ENCODE measurements at places on chromosomes 5 and 9. TPM values are rescaled to one million over a fixed set of nuclear protein-coding genes. Genes with fewer than 3 reads are reported as not detected.

DNA sequence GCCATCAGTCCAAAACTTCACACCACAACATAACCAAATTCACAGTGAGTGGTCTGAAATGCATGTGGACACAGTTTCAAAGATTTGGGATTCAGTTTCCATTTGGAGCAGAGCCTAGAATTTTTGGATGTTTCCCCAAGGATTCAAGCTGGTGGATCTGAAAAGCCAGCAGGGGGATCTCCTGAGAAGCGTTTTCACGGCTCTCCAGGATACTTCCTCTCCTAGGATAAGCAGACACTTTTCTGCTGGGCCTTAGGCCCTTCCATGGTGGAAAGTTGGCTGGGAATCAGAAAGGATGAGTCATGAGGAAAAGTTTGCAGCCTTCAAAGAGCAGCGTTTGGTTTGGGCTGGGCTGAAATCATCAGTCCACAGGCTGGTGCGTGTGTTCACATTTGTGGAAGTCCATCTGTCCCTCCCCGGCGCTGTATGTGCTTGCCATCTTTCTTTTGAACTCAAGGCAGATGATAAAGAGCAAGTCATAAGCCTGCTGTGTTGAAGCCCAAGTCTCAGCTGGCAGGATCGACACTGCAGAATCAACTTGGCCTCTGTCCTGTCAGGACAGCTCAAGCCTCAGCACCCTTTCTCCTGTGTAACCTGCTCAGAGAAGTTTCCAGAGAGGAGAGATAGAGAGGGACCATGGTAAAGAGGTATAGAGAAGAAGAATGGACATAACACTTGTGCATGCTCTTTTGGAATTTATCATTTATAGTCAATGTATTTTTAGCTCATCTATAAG is 152.6 kb upstream of the MSX2 start:
- no peak for DNase-seq
- H3K4me1 ChIP-seq = no peaks in the 10 kb centered on the region
- no peak overlapping the region for H3K27ac ChIP-seq
- H3K36me3 ChIP-seq = no peaks in the 10 kb centered on the region
- H3K4me3 ChIP-seq = no peak overlapping the region

DNA sequence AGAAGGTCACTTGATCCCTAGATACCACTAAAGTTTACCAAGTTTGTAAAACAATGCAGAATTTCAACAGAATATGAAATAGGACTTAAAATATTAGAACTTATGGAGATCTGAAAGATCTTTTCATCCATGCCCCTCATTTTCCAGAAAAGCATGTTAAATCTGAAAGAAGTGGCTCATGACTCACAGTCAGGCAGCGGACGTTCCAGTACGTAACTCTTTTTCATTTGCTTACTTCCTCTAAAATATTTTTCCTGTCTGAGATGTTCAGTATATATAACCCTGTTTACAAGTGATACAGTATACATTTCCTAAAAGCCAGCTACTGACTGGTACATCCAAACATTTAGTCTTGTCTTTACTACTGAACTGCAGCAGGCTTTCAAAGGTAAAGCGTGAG is 22.3 kb downstream of the FBXW2 start:
- no peaks in the 10 kb centered on the region for H3K27me3 ChIP-seq
- no peak overlapping the region for H3K4me3 ChIP-seq
- no peaks in the 10 kb centered on the region for H3K4me1 ChIP-seq

DNA sequence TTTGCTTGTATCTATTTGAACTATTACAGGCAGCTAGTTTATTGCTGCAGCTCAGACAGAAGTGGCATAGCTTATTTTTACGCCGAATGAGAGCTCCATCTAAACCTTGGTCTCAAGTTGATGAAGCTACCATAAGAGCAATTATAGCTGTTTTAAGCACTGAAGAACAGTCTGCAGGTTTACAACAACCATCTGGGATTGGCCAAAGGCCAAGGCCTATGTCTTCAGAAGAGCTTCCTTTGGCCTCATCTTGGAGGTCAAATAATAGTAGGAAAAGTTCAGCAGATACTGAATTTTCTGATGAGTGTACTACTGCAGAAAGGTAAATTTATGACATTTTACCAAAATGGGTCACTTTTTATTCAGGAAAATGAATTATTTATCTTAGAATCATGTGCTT is 67.9 kb downstream of the YTHDC2 start:
- H3K4me3 ChIP-seq = no peak overlapping the region
- no peak overlapping the region for H3K27ac ChIP-seq

FLT4 gene
- 5.0 TPM for total RNA-seq

GRCh38 chr5:133635051-133635450 is 22.7 kb upstream of the FSTL4 start:
- DNase-seq = no peak
- no peaks in the 10 kb centered on the region for H3K27me3 ChIP-seq
- no peaks in the 10 kb centered on the region for H3K36me3 ChIP-seq
- H3K4me3 ChIP-seq = no peak overlapping the region
- H3K4me1 ChIP-seq = no peaks in the 10 kb centered on the region

BRD8 gene
- total RNA-seq = 79.4 TPM

PCDHB2 gene
- total RNA-seq = 1.4 TPM

NINJ1 gene
- 30.0 TPM for total RNA-seq

GRCh38 chr5:14270209-14270702 is 127.1 kb downstream of the TRIO start:
- no peak overlapping the region for H3K27ac ChIP-seq
- no peaks in the 10 kb centered on the region for H3K4me1 ChIP-seq
- no peak overlapping the region for H3K4me3 ChIP-seq
- no peak for DNase-seq
- no peaks in the 10 kb centered on the region for H3K27me3 ChIP-seq

DNA sequence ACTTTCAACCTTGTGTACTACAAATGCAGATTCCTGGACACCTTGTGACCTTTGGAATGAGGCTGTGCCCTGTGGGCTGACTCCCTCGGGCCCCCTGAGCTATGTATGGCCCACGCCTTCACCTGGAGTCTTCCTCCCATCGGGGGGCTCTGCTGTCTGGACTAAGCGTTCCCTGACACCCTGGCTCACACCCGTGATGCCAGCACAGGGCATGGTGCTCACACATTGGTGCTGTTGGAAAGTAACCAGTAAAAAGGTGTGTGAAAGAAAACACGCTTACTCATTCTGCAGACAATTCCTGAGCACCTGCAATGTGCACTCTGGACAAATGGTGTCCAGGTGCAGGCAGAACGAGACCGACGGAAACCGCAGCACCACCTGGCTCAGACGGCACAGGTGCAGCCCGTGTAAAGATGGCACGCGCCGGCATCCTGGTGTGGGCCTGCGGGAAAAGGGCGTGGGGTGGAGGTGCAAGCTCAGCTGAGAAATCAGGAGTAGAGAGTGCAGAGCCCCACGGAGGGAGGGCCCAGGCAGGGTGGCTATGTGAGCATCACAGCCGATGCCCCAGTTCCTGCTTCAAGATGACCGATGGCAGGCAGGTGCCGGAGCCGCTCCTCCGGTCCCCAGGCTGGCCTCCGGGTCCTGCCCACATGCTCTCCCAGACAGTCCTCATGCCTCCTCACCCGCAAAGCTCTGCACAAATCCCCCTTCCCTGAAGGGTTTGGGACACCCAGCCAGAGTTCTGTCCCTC is 11.0 kb downstream of the LPCAT1 start:
- DNase-seq = no peak
- H3K27ac ChIP-seq = no peak overlapping the region
- no peaks in the 10 kb centered on the region for H3K27me3 ChIP-seq

GRCh38 chr5:67361932-67362729 is 165.5 kb upstream of the CD180 start:
- no peaks in the 10 kb centered on the region for H3K36me3 ChIP-seq
- H3K27ac ChIP-seq = no peak overlapping the region
- H3K27me3 ChIP-seq = no peaks in the 10 kb centered on the region
- H3K4me1 ChIP-seq = no peaks in the 10 kb centered on the region
- DNase-seq = no peak
- no peak overlapping the region for H3K4me3 ChIP-seq

OR1B1 gene
- total RNA-seq = not detected

GRCh38 chr5:56060276-56061110 is 65.7 kb upstream of the IL6ST start:
- H3K27ac ChIP-seq = no peak overlapping the region
- H3K36me3 ChIP-seq = no peaks in the 10 kb centered on the region
- DNase-seq = no peak
- H3K27me3 ChIP-seq = no peaks in the 10 kb centered on the region
- H3K4me3 ChIP-seq = no peak overlapping the region

DNA sequence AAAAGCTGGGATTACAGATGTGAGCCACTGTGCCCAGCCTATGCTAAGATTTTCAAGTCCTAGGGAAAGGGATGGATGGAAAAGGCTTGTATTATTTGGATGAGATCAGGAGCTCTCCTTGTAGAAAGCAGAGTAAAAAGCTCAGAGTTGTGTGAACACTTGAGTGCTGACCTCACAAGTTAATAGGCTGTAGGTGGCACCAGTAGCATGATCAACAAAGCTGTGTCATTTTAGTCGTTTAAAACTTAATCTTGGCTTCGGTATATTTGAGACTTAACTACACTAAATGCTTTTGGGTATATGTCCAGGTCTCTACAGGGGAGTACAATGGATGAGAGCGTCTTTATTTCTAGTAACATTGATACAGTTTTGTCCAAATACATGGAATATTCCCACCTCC is 264.2 kb downstream of the TMEM38B start:
- no peaks in the 10 kb centered on the region for H3K36me3 ChIP-seq
- no peak overlapping the region for H3K4me3 ChIP-seq
- no peaks in the 10 kb centered on the region for H3K4me1 ChIP-seq
- DNase-seq = no peak
- no peaks in the 10 kb centered on the region for H3K27me3 ChIP-seq

DNA sequence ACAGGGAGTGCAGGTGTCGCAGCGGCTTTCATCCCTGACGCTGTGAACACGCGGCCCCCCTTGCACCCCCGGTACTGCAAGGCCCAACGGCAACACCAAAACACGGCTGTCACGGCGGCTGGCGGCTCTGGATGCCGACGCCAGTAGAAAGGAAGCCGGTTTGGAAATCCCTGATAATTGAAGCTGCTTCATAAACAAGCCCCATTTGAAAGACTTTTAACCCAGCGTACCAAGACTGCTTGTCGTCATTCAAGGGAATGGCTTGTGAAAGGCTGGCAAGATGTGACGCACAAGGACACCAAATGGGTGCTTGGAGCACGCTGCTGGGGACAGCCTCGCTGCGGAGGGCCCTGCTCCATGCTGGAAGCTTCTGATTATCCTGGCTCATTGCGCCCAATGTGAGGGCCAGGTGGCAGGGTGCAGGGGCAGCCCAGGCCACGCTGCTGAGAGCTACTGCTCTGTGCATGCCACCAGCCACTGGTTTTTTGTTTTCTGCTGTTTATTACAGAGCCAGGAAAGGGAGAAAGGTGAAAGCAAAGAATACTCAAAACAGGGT is 63.1 kb downstream of the GTF3C4 start:
- H3K4me3 ChIP-seq = no peak overlapping the region
- H3K36me3 ChIP-seq = no peaks in the 10 kb centered on the region
- no peaks in the 10 kb centered on the region for H3K27me3 ChIP-seq
- no peak for DNase-seq
- no peak overlapping the region for H3K27ac ChIP-seq
- H3K4me1 ChIP-seq = no peaks in the 10 kb centered on the region

PMPCA gene
- total RNA-seq = 80.9 TPM

DOCK2 gene
- total RNA-seq = 303 TPM

IFNA21 gene
- not detected for total RNA-seq

DNA sequence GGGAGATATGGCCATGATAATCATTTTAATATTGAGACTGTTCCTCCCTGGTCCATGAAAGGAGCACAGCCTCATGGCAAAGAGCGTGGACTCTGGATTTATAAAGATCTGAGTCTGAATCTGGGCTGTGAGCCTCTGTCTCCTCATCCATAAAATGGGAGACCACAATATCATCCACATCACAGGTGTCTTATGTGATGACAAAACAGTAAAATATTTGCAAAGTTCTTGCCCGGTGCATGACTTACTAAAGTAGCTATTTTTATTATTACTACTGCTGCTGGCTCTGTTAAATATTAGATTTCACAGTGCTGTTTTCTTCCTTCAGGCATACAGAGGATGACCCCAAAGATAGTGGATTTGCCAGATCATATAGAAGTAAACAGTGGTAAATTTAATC is 74.1 kb downstream of the TEK start:
- no peaks in the 10 kb centered on the region for H3K27me3 ChIP-seq
- DNase-seq = no peak
- no peak overlapping the region for H3K4me3 ChIP-seq

DNA sequence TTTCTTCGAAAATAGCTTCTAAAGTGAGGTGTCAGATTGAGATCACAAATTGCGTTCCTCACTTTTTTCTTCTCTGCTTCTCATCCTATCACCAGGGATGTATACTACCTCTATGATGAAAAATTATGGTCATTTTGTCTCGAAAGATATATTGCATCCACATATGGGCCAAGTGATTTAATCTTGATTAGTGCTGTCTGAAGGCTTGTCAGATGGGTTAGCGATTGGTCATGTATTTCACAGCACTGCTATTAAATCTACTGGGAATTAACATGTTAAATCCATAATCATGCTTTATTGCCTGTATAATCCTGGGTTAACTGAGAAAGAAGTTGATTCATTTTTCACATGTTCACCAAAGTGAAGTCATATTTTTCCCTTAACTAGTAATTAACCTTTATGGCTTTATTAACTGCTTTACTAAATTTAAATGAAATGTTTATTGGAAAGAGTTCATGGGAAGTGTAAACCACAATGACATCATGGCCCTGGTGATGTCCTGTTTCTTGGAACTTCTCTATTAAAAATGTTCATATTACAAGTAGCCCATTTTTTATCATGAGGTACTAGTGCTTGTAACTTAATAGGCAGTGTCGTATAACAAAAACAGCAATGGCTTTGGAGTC is 193.3 kb downstream of the SMC2 start:
- H3K27ac ChIP-seq = no peak overlapping the region
- no peaks in the 10 kb centered on the region for H3K27me3 ChIP-seq
- no peak overlapping the region for H3K4me3 ChIP-seq
- no peaks in the 10 kb centered on the region for H3K36me3 ChIP-seq

GRCh38 chr5:158320934-158321333 is 462.0 kb upstream of the CLINT1 start:
- H3K4me3 ChIP-seq = no peak overlapping the region
- H3K36me3 ChIP-seq = no peaks in the 10 kb centered on the region
- H3K27me3 ChIP-seq = no peaks in the 10 kb centered on the region
- DNase-seq = no peak

DNA sequence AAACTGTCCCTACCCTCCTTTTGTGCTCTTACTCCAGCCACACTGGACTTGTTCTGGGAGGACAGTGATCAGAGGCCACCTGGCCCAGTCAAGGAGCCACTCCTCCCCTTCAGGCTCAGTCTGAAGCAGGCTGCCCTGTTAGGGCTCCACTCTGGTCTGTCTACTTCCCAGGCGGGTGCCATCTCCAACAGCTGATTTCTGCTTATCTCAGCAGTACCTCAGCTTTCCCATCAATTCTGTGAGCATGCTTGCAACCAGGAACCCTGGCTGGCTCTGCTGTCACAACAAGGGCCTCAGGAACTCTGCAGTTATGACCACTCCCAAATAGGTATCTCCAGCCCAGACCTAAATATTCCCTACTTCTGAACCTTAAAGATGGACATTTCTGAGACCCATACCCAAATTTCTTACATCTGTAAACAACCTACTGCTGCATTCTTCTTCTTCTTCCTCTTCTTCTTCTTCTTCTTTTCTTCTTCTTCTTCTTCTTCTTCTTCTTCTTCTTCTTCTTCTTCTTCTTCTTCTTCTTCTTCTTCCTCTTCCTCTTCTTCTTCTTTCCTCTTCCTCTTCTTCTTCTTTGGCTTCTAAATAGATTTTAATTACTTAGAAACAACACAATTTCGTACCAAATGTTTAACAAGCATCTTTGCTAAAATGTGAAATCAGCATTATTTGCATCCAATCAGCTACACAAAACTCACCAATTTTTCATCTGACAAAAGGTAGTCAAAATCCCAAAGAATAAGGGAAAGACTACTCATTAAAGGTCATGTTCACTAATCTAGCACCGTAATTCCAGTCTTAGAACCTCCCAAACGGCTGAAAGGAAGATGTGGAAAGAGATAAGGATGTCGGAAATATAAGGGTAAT is 13.6 kb upstream of the SLC22A4 start:
- no peak for DNase-seq
- H3K27me3 ChIP-seq = peaks cover 11% of the 10 kb centered on the region
- no peak overlapping the region for H3K4me3 ChIP-seq

HSPB3 gene
- total RNA-seq = not detected

Measured in T-cell (primary cell).